ENCODE measurements at places on chromosomes 7 and 10.
A peak's percentile ranks its signal among the peaks of the same experiment; 100 is the strongest.

GRCh38 chr7:42156291-42156865 is 80.6 kb downstream of the GLI3 start:
- DNase-seq = no peak

DNA sequence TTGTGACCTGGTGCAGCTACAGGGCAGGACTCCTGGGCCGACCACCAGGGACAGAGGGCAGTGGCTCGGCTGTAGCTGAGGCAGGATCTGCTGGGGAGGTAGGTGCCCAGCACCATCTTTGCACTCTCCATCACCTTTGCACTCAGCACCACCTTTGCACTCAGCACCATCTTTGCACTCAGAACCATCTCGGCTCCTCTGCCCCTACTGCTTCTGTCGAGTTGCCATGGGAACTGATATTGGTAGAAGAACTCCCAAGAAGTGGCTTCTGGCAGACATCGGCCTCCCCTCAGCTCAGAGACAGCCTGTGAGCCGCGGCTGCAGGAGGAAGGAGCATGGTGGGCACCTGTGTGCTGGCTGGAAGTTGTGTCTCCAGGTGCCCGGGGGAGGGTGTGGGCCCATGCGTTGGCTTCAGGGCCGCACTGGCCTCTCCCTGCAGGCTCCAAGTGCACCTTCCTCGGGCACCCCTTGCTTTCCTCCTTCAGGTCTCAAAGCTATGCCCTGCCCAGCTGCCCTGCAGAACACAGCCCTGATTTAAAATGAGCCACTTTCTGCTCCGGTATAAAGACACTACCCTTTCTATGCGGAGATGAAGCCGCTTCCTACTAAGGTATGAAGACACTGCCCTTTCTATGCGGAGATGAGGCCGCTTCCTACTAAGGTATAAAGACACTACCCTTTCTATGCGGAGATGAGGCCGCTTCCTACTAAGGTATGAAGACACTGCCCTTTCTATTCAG is 514.5 kb downstream of the PTPRN2 start:
- no peak for DNase-seq

- no peak for DNase-seq
Observed at GRCh38 chr7:28032738-28033380, 147.7 kb downstream of the JAZF1 start.

DNA sequence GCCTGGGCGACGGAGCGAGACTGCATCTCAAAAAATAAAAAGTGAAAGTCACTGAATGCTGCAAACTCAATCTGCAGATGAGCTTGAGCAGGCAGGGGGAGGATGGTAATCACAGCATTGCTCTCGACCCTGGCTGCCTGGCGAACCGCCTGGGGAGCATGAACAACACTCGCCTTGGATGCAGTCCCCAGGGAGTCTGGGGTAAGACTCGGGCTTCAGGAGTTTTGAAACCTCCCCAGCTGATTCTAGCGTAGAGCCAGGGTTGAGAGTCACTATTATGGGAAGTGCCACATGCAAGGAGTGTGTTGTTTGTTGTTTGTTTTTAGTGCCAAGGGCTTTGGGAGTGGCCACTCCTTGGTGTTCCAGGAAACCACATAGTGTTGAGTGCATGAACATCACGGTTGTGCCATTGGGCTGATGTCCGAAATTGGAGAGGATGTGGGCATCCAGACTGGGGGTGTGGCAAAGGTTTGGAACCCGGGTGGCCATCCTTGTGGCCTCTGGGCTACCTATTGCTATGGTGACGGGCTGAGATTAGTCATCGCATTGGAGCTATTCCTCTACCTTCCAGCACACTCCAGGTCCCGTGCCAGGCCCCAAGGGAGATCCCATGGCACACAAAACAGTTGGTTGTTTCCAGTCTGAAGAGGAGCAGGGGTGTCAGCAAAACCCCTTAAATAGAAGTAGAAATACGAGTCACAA is 92.6 kb downstream of the RGS10 start:
- no peak for DNase-seq

DNA sequence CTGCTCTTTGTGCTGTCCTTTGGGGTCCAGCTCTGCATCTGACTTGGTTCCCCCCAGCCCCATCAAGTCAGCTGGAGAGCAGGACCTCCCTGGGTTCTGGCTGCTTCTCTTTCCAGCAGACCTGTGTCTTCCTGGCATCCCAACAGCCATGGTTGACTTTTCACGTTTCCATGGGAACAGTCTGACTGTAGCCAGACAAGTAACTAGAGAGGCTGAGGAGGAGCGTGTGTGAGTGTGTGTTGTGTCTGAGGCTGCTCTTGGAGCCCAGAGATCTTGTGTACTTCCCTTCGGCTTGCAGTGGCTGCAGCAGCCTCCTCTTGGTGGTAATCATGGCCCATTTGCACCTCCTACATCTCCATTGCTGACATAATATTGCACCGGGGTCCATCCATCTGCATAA is 332.0 kb downstream of the RPS24 start:
- DNase-seq = no peak

GRCh38 chr7:1526271-1526754 is 4.2 kb upstream of the MAFK start:
- no peak for DNase-seq

DNA sequence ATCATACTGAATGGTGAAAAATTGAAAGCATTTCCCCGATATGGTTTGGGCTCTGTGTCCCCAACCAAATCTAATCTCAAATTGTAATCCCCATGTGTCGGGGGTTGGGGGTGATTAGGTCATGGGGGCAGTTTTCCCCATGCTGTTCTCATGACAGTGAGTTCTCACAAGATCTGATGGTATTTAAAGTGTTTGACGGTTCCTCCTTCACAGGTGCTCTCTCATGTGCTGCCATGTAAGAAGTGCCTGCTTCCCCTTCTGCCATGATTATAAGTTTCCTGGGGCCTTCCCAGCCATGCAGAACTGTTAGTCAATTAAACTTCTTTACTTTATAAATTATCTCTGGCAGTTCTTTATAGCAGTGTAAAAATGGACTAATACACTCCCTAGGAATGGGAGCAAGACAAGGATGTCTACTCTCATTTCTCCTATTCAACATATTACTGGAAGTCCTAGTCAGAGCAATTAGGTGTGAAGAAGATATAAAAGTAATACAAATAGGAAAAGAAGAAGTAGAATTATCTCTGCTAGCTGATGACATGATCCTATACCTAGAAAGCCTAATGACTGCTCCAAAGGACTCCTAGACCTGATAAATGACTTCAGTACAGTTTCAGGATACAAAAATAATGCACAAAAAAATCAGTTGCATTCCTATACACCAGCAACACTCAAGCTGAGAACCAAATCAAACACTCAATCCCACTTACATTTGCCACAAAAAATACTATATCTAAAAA is 260.6 kb downstream of the RNLS start:
- no peak for DNase-seq

DNA sequence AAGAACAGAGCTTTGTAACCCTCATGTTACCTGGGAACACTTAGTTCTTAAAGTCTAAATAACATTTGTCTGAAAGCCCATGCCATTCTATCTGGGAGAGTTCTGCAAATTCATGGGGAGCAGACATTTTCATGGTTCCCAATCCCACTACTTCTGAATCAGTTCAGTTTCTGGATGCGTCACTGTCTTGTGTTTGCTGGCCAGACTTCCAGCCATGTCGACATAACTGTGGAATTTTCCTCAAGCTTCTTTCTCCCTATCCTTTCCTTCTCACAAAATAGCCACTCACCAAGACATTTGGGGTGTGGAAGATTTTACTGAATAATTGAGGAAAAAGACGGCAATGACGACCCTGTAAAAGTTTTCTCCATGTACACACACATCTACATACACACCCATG is 272.5 kb downstream of the NEBL start:
- DNase-seq = no peak

- DNase-seq = no peak
Observed at GRCh38 chr7:49714182-49714581, 59.3 kb upstream of the VWC2 start.

DNA sequence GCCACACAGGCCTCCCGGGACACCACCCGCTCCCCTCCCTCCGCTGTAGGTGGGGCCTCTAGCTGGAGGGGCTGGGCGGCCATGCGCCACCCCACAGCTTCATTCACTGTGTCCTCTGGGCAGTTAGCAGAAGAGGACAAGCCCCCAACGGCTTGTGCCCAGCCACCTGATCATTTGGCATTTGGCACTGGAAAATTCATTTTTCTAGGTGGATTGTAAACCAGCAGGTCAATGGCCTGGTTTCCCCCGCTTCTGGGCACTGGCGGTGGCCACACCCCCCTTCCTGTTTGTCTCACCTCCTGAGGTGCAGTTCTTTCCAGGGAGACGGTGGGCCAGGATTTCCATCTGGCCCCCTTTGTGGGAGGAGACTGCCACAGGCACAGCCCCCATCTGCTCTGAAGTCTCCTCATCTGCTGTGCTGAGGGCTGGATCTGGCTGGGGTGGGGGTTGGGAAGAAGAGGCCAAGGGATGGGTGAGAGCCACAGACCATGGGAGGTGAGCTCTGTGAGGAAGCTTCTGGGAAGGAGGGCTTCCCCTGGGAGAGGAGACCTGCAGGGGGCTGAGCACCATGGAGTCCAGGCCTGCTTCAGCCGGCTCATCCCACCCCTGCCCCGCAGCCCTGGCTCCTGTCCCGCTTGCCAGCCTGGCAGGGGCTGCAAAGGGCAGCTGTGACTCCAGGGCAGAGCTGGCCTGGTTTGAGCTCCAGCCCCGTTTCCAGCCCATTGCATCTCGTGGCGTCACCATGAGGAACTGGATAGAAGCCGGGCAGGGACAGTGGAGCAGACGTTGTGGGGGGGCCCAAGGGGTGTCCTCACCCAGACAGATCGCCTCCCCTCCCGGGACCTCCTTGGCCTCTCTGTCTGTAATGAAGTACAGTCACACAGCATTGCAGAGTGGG is 40.1 kb upstream of the SLC29A3 start:
- no peak for DNase-seq

- DNase-seq = no peak
Observed at GRCh38 chr10:51804866-51805265, 105.5 kb upstream of the CSTF2T start.

DNA sequence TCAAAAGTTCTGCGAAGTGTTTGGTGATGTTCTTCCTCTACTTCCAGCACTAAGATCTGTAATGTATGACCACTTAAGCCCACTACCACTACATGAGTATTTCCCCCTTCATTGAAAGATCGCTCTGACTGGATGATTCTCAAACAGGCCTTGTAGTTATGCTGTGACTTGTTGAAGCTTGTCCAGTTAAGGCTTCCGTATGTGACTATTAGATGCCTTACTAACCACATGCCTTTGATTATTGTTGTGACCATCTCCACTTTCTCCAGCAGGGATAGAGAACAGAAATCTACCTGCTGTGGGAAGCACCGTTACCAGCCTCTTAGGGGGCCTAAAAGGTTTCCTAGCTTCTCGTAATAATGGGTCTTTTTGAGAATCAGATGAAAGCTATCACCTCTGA is 81.1 kb downstream of the NOC3L start:
- no peak for DNase-seq

DNA sequence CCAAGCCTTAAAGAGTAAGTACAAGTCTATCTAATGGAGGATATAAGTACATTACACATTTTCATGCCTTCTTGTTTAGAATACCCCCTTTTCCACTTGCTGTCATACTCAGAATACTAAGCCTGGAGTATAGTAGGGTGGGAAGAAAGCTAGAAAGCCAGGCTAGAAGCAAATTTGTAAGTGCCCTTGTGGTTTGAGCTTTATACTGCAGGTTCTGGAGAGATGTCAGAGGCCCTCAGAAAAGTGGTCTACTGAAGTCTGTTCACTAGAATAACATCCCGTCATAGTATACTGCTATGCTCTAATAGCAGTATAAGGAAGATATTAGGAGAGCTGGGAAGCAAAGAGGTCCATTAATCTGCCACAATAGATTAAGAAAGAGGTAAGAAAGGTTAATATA is 62.7 kb downstream of the HPSE2 start:
- DNase-seq = no peak

DNA sequence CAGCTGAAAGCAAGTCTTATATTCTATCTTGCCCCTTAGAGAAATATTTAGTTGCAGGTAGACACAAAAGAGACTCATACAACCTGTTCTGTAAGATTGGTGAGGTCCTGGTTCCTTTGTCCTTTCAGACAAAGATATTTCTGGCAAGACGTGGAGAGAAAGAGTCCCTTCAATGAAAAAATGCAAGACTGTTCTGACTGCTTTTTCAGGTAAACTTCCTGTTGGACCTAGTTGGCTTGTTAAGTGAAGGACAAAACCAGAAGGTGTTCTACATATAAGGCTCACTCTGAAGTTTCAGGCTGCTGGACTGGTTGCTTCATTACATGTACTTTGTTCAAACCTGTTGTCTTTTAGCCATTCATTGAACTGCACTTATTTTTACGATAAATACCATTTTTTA is 119.0 kb upstream of the PTPRZ1 start:
- no peak for DNase-seq

- peak; percentile 51 for DNase-seq
Observed at GRCh38 chr7:8436965-8437364, 3.6 kb downstream of the NXPH1 start.

GRCh38 chr7:7176406-7177043 is 5.8 kb upstream of the C1GALT1 start:
- DNase-seq = peak; percentile 94

DNA sequence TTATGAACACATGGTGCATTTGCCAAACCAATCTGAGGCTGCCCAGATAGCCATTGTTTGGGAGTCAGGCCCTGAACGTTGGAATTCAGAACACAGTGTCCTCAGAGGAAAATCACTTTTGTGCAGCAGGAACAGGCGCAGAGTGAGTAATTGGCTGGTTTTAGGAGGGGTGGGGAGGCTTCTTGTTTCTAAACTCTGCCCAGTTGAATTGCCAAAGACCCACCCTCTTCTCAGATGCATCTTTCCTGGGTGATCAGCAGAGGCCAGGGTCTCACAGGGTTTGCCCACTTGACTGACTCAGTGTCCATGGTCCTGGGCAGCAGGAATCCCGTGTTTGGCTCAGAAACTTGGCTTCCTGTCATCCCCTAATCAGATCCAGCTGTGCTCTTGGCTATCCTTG is 24.3 kb downstream of the PRLHR start:
- DNase-seq = no peak

- DNase-seq = peak; percentile 5
Observed at GRCh38 chr10:80289451-80290287, at the start of gene MAT1A. MAT1A (minus strand) TSS chr10:80289658; CDS start chr10:80289423, 235 bp downstream.

- DNase-seq = no peak
Observed at GRCh38 chr10:114010316-114010715, 33.4 kb upstream of the ADRB1 start.

DNA sequence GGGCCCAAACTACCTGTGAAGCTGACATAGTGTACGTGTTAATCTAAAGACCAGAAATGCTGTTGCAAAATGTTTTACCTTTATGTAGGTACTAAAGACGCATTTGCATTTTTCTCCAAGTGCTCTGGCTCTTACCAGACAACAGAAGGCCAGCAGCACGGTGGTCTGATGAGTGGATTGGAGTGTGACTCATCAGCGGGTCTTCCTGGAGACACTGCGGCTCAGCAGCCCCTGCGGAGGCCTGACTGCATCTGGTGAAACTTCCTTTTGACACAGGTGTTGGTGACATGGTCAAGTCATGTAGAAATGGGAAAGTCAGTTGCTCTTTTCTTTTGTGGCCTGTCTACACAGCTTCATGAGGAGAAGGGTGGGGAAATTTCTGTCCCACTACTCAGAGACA is 723.6 kb downstream of the INHBA start:
- DNase-seq = no peak

GRCh38 chr7:106165337-106165736 is 53.2 kb upstream of the SYPL1 start:
- DNase-seq = no peak

- no peak for DNase-seq
Observed at GRCh38 chr10:93352638-93353383, 129.3 kb downstream of the MYOF start.
